Activated T-helper 17 cell treated with anti-CD3 and anti-CD28 coated beads, Interleukin-2, amount 50 U/mL, for 72 hours (primary cell): ENCODE measurements at places on chromosomes 2 and 18. TPM values are rescaled to one million over a fixed set of nuclear protein-coding genes. Genes with fewer than 3 reads are reported as not detected.

ALLC gene
- not detected for total RNA-seq

PMAIP1 gene
- total RNA-seq = 62.7 TPM

CNTNAP5 gene
- total RNA-seq = not detected

DYNAP gene
- not detected for total RNA-seq

ALPP gene
- not detected for total RNA-seq

CD302 gene
- 0.29 TPM for total RNA-seq

TRIM54 gene
- 0.13 TPM for total RNA-seq

SPR gene
- total RNA-seq = 5.2 TPM

SCYGR8 gene
- not detected for total RNA-seq

MBP gene
- total RNA-seq = 66.5 TPM

VWC2L gene
- total RNA-seq = not detected

STON1 gene
- total RNA-seq = 4.2 TPM

PRSS56 gene
- total RNA-seq = not detected

SALL3 gene
- total RNA-seq = not detected

AGBL5 gene
- 14.3 TPM for total RNA-seq

CELF4 gene
- not detected for total RNA-seq

SMYD1 gene
- total RNA-seq = not detected

UBE2E3 gene
- 26.9 TPM for total RNA-seq

ARHGAP15 gene
- total RNA-seq = 98.3 TPM

ESPNL gene
- total RNA-seq = 0.39 TPM

SPHKAP gene
- not detected for total RNA-seq

LCT gene
- 1.0 TPM for total RNA-seq

UGT1A6 gene
- not detected for total RNA-seq

HDLBP gene
- total RNA-seq = 319 TPM

GDF7 gene
- 0.48 TPM for total RNA-seq

CDK5R2 gene
- total RNA-seq = not detected

BCL11A gene
- not detected for total RNA-seq

LBX2 gene
- 1.3 TPM for total RNA-seq

SCN7A gene
- total RNA-seq = not detected

FSIP2 gene
- total RNA-seq = 0.30 TPM

CNDP1 gene
- total RNA-seq = not detected

CCBE1 gene
- total RNA-seq = 0.04 TPM

WIPF1 gene
- total RNA-seq = 180 TPM

PROKR1 gene
- total RNA-seq = not detected

SIX2 gene
- not detected for total RNA-seq

TTC32 gene
- total RNA-seq = 62.7 TPM

LYG2 gene
- total RNA-seq = not detected

RHOB gene
- 6.8 TPM for total RNA-seq

REG3A gene
- not detected for total RNA-seq

SCG2 gene
- total RNA-seq = not detected

SP140 gene
- 91.7 TPM for total RNA-seq

RAX gene
- total RNA-seq = not detected

ELOA2 gene
- total RNA-seq = not detected

GALNT13 gene
- total RNA-seq = not detected

ACMSD gene
- total RNA-seq = not detected
